ENCODE measurements at places on chromosomes 1 and 21.

GRCh38 chr1:244665771-244666217 is 12.9 kb downstream of the DESI2 start:
- no peak for DNase-seq

GRCh38 chr1:38875811-38876210 is 2.7 kb upstream of the MYCBP start:
- no peak for DNase-seq

GRCh38 chr1:154263465-154264332 is 8.7 kb upstream of the HAX1 start:
- DNase-seq: no peak

DNA sequence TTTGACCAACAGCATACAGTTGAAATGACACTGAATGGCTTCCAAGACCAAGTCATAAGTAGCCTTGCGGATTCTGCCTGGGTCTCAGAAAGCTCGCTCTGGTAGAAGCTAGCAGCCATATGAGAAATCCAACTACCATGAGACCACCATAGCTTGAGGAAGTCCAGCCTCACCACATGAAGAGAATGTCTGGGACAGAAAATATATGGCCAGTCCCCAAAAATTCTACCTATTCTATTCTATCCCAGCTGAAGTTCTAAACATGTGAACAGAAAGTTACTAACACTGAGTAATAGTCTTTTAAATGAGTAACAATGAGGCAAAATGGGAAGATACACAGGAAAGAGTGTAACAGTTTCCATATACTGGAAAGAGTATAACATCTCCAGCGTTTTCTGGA is 9.0 kb downstream of the FMO5 start:
- no peak for DNase-seq

DNA sequence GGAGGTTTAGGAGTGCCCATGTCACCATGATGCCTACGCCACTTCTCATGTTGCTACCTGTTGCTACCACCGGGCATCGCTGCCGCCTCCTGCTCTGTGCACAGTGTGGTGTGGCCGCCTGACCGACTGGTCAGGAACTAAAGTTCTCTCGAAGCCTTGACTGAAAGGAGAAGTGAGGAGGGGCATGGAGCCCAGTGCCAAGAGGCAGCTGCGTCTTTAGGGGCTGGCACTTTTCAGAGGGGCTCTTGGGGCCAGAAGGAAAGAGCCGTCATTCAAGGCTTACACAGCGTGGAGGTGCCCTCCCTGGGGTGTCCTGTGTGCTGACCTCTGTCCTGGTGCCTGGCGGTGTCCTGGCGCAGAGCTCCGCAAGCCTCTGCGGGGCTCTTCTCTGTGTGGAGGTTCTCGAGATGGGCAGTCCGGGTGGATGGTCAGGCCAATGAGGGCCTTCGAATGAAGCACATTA is 57.2 kb downstream of the ADARB1 start:
- DNase-seq: no peak

DNA sequence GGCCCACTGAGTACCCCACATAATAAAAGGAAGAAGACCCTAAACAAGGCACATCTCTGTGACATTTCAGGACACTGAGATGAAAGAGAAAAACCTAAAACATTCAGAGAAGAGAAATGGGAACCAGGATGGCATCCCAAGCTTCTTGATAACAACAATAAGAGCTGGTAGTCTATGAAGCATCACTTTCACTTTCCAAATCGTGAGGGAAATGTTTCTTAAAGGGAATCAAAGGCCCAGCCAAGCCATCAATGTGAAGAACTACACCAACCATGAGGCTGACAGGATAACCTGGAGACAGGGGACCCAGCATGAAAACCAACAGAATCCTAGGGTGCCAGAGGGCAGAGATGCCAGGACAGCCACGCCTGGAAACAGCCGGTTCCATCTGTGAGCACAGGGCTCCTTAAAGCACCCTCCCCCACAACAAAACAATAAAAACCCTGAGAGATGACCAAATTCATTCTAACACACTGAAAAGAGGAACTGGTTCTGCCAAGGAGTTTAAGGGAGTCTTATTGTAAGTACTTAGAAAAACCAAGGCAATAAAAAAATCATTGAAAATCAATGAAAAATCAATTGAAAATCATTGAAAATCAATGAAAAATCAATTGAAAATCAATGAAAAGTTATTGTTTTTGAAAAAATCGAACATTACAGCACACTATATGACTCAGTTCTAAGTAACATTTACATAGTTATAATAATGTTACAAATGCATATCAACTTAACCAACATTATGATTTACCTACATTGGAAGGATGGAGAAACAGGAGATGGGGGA is 141.5 kb upstream of the ERG start:
- no peak for DNase-seq

GRCh38 chr21:31725202-31725839 is 6.6 kb downstream of the SCAF4 start:
- DNase-seq: no peak

GRCh38 chr1:159007726-159008125 is 2.0 kb upstream of the IFI16 start:
- no peak for DNase-seq

DNA sequence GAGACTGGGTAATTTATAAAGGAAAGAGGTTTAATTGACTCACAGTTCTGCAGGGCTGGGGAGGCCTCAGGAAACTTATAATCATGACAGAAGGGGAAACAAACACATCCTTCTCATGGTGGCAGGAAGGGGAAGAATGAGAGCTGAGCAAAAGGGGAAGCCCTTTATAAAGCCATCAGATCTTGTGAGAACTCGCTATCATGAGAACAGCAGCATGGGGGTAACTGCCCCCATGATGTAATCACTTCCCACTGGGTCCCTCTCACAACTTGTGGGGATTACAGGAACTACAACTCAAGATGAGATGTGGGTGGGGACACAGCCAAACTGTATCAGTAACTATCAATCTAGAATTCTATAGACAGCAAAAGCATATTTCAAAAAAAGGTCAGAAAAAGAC is 64.7 kb upstream of the ACTRT2 start:
- no peak for DNase-seq

- DNase-seq: no peak
Measured at GRCh38 chr1:53966794-53967193, 20.6 kb downstream of the LRRC42 start.

DNA sequence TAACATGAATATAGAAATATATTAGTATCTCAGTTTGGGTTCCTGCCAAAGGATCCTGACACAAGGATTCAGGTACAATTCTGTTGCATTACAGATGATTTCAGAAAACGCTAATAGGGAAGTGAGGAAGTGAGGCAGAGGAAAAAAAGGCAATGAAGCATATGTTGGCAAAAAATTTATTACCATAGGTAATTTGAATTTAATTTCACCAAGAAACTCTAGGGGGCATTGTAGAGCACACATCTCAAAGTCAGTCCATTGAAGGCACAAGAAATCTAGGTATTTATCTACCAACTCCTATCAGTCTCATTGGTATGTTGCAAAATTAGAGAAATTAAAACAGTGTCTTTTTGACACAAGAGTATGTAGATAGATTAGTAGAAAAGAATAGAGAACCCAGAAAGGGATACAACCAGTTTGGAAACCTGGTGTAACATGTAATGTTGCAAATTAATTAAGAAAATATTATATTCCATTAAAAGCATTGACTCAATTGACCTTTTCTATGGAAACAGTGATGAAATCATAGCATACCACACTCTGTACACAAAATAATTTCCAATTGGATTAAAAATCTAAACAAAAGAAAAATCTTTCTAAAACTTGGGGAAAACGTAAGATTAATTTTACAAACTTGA is 104.9 kb upstream of the SNX7 start:
- no peak for DNase-seq

DNA sequence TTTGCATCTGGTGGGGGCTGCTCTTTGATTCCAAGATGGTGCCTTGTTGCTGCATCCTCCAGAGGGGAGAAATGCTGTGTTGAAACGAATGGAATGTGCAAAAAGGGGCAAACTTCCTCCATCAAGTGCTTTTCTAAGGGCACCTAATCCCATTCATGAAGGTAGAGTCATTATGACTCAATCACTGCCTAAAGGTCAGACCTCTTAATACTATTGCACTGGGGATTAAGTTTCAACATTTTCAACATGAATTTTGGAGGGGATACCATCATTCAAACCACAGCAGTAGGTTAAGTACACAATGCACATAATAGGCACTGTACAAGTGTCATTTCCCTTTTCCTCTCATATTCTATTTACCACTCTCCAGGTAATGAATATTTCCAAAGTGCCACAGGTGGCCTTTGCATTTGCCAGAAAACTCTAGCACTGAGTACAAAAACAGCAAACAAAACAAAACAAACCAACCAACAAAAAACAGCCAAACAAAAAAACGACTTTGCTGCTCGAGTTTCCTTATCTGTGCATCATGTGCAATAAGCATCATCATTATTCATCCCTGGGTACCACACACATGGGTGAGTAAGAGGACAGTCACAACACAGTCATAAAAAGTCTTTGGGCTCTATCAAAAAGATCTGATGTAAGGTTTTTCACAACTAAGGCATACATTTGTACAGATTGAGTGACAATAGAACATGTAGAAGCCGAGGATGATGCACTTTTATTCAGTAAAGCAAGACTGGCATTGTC is 42.5 kb downstream of the IFI44 start:
- DNase-seq: no peak

DNA sequence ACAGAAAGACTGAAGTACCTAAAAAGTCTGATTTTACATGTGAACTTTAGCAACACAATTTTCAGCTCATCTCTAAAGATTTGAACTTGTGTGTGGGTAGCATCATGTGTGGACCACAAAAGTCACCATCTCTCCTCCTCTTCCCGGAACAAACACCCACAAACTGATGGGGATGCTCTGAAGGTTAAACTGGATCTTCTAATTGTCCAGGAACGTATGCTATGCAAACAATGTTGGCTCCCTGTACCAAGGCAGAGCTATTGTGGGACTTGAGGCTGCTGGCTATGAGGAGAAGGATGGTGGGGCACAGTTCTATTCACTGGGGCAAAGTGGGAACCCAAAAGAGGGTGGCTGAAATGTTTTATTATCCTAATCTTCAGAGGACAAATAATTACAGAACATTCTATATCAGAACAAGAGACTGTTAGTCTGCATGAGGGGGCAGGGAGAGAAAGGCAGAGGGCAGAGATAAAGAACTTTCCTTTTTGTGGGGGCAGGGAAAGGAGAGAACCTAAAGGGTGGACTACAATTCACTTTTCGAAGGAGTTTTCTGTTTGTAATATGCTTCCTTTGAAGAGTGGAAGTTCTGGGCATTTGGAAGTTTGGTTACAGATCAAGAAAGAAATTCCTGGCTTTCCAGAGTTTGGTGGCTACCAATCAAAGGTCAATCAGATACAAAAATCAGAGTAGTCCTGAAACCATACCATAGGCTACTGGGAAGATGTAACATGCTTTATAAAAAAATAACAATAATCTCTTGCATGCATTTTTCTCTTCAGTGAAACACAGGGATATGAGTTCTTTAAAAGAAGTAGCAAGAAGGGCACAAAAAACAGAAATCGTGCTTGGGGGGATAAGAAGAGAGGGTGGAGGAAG is 62.9 kb downstream of the GADD45A start:
- DNase-seq: no peak

- DNase-seq: peak; percentile 16
Measured at GRCh38 chr21:17925000-17925610, 105.9 kb upstream of the C21orf91 start.

GRCh38 chr1:167441222-167441621 is 77.1 kb downstream of the CD247 start:
- no peak for DNase-seq
